ENCODE measurements at places on chromosomes 1 and 21.

- no peak for DNase-seq
Observed at GRCh38 chr1:7568901-7569524, 202.1 kb upstream of the VAMP3 start.

- peak; percentile 46 for DNase-seq
Observed at GRCh38 chr1:33377756-33378155, 53.1 kb downstream of the PHC2 start.

DNA sequence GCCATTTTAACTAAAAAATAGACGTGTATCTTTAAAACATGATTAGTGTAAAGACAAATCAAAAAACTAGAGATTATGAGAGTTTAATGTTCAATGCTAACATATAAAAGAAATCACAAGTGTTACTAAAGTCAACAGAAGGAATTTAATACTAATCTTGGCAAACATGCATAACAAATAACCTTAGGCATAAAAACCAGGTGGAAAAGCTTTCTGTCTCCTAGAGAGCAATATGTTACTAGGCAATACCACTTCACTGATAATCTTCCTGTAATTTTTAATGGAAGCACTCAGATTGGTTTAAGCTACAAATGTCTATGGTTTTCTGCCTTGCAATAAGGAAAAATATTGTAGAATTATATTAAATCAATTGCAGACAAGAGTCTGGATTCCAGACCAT is 121.9 kb downstream of the NME7 start:
- no peak for DNase-seq

DNA sequence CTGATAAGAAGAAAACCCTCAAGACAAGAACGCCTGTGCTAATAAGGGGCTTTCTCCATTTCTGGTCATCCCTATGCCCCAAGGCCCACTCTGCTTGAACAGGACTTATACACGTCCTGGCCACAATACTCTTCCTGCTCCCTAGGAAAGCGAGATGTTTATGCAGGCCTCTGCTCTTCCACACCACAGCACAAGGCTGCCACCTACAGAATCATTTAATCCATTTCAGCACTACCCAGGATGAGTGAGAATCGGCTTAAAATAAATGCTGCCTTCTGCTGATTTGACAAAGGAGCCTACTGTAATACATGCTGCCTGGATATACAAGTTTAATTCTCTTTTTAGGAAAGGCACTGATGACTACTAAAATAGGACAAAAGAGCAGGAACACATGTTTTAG is 29.4 kb downstream of the FRRS1 start:
- peak; percentile 63 for DNase-seq

Data from stomach (tissue), 19 donors.